Occipital lobe (tissue), 3 donors: ENCODE measurements at places on chromosomes 2 and 18. TPM values are rescaled to one million over a fixed set of nuclear protein-coding genes. Genes with fewer than 3 reads are reported as not detected.

Gene PPIL3
- 47.4 TPM for total RNA-seq

Gene LAMA1
- 15.1 TPM for total RNA-seq

Gene ANKRD29
- total RNA-seq, result 1.2 TPM

Gene SMYD1
- total RNA-seq, result not detected

Gene CFC1
- total RNA-seq, result not detected

Gene GALNT14
- total RNA-seq, result 4.7 TPM

Gene RGPD4
- not detected for total RNA-seq

Gene ITGB6
- total RNA-seq, result 0.16 TPM

Gene MFSD6
- 45.1 TPM for total RNA-seq

Gene LAMA3
- 1.4 TPM for total RNA-seq

Gene SMCHD1
- total RNA-seq, result 199 TPM

Gene POTEJ
- not detected for total RNA-seq
